ENCODE measurements at places on chromosomes 6 and 20.

GRCh38 chr6:33313105-33313708, 671 bp downstream of the TAPBP start:
- no peak for DNase-seq

- no peak for DNase-seq
Observed at GRCh38 chr6:117270055-117270842, 4.9 kb downstream of the VGLL2 start.

DNA sequence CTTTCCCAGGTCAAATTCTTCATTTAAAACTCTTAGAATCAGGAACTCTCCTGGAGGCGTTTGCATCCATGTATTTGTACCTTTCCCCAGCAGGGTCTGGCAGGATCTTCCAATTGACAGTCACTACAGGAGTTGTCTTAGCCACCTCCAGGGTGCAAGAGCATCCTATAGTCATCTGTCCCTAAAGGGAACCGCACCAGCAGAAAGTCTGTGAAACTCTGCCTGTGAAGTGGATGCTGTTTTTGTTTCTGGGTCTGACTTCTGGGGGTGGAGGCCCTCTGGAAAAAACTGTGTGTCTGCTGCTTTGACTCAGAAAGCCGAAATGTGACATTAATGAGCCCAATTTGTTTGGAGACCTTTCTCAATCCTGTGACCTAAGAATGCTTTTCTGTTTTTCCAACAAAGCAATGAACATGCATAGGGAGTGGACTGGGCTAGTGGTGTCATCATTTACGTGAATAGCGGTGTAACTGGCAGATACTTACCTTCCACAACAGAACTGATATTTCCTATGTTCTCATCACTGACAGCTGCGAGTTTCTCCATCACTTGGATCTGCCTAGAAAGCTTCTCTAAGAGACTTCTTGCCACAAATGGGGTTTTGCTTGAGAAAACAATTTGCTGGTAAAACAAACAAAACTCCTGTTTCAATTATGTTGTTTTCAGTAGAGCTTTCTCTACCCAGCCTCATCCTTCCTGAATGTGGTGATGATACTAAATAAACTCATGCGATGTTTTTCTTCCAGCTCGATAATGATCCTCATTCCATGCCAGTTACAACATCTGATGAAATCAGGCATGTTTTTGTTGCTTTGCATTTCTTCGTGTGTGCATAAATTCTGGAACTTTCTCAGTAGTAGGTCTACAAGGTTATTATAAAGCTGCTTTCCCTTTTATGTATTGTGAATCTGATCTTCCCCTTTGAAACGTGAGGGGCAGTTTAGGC, 33.3 kb upstream of the ARMH2 start:
- no peak for DNase-seq

DNA sequence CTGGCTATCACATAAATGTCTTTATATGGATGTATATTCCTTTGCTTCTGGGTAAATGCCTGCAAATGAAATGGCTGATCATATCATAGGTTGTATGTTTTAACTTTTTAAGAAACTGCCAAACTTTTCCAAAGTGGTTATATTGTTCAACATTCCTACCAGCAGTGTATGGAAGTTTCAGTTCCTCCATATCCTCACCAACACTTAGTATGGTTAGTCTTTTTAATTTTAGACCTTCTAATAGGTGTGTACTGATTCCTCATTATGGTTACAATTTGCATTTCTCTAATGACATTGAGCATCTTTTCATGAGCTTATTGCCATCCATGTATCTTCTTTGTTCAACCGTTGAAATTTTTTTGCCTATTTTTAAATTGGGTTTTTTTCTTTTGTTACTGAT, 155.4 kb downstream of the ZFAND3 start:
- no peak for DNase-seq

- DNase-seq = no peak
Observed at GRCh38 chr20:61735503-61735785, 330.2 kb downstream of the TAF4 start.

DNA sequence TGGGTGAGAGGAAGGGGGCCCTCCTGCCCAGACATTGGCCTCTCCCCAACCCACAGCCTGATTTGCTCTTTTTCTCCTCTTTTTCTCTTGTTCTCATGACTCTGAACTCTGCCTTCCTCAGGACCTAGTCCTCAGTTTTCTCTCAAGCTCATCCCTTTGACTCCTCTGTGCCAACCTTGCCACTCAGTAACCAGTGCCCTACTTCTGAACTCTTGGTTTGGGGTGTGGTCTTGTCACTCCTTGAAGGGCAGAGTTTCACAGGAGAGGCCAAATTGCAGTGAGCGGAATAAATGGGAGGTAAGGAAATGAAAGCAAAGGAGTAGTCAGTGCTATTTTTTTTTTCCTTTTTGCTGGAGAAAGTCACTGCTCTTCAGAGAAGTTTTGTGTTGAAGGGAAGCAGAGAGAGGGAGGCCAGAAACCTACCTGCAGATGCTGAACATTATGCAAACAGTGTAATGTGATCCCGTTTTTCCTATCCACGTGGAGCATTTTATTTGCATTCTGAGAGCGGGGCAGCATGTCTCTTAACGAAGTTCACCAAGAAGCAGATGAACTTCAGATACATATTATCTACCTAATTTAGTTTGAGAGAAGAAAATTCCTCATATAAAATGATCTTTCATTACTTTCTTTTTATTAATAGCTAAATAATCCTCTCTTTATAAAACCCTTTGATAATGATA, 26.9 kb downstream of the CFAP61 start:
- DNase-seq = no peak

GRCh38 chr20:45309075-45309474, 976 bp upstream of the MATN4 start:
- DNase-seq = no peak

DNA sequence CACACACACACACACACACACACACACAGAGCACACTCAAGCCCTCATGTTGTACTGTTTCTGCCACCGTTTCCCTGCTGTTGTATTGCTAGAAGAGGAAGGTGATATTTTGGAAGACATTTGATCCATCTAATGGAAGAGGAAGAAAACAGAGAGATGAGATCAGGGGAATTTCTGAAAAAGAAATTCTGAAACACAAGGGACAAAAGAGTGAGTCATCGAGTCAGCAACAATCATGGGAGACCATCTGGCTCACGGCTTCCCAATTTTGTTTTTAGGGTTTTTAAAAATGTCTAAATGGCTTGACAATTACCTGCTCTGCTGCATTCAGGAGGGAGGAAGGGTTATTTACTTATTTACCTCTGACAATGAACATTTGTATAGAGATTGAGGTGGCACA, 22.0 kb downstream of the SOX4 start:
- no peak for DNase-seq

GRCh38 chr6:131646249-131646670, 9.2 kb downstream of the ENPP3 start:
- DNase-seq = no peak

DNA sequence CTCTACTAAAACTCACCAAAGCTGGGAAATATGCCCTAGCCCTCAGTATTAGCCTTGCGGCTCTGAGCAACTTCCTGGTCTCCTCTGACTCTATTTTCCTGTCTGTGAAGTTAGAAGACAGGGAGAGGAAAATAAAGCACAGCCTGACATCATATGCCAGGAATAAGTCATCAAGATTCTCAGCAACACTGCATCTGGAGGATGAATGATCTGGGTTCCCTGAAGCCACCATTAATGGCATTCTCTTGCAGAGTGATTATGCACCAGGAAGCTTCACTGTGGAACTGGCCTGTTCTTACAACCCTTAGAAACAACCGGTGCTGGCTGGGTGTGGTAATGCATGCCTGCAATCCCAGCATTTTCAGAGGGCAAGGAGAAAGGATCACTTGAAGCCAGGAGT, 12.4 kb downstream of the ADGRF5 start:
- no peak for DNase-seq

- no peak for DNase-seq
Observed at GRCh38 chr6:44071670-44072451, 55.4 kb downstream of the MRPL14 start.

GRCh38 chr20:8587810-8588209, 455.7 kb downstream of the PLCB1 start:
- no peak for DNase-seq

DNA sequence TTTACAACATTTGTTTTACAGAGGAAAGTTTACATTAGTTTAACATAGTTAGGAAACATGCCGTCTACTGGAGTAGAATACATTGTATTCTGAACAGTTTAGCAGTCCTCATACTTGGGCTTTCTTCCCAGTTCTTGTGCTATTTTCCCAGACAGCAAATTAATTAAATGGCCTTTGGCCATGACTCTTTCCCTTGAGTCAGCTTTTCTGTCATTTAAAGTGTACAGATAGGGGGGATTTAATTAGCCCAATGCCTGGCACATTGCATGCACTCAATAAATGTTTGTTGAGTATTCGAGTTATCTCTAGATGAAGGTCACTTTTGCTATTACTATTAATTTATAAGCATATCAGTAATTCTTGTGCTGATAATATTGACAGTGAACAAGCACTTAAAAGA, 1.6 kb downstream of the TMEM244 start:
- no peak for DNase-seq

- DNase-seq = no peak
Observed at GRCh38 chr6:110387986-110388385, 27.4 kb downstream of the DDO start.

- no peak for DNase-seq
Observed at GRCh38 chr6:818196-818595, 125.3 kb upstream of the EXOC2 start.

GRCh38 chr6:11126876-11127275, 15.4 kb upstream of the ERVFRD-1 start:
- DNase-seq = no peak

DNA sequence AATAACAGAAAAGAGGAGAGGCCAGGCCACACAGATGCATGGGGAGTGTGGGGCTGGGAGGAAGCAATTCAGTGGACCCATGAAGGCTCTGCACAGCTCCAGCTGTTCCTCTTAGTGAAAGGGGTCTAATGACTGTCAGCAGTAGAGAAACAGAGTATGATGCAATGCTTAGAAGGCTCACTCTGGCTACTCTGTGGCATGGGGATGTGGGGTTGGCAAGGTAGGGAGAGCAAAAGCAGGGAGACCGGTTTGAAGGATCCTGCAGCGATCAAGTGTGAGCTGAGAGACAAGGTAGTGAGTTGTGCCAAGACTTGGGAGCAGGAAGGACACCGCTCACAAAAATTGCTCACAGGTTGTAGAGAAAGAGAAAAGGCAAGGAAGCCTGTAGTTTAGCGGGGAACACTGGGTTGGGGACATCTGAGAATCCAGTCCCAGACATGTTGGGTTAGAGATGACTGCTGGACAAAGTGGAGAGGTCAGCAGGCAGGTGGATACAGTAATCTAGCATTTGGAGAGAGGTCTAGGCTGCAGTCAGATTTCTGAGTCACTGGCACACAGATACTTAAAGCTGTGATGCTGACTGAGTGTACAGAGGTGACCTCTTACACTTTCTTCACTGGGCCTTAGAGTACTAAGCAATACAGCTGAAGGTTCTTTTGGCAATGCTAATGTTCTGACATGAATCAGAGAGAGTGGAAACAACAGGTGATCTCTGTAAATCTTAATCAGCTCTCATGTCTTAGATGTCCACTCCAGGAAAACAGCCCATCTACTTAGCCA, 27.1 kb downstream of the NAPB start:
- DNase-seq = no peak

GRCh38 chr20:23438661-23439060, 824 bp upstream of the CSTL1 start:
- DNase-seq = no peak

DNA sequence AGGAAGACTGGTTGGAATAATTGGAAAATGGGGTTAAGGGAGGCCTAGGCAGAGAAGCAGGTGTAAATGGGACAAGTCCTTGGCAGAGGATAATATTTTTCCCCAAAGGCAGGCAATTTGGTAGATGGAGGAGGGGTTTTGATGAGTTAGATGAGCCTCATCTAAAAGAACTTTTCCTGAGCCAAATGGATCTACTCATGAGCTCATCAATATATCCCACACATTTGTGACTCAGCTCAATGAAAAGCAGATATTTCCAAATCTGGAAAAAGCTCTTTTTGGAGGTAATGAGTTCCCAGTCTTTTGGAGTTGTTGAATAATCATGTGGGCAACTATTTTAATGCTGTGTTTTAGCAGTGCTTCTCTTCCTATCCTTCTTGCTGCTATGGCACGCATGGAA, 685.5 kb upstream of the CITED2 start:
- DNase-seq = no peak

- DNase-seq = no peak
Observed at GRCh38 chr6:38974389-38975151, 74.0 kb upstream of the GLP1R start.

- DNase-seq = no peak
Observed at GRCh38 chr6:49826743-49827406, 39.5 kb downstream of the CRISP1 start.

DNA sequence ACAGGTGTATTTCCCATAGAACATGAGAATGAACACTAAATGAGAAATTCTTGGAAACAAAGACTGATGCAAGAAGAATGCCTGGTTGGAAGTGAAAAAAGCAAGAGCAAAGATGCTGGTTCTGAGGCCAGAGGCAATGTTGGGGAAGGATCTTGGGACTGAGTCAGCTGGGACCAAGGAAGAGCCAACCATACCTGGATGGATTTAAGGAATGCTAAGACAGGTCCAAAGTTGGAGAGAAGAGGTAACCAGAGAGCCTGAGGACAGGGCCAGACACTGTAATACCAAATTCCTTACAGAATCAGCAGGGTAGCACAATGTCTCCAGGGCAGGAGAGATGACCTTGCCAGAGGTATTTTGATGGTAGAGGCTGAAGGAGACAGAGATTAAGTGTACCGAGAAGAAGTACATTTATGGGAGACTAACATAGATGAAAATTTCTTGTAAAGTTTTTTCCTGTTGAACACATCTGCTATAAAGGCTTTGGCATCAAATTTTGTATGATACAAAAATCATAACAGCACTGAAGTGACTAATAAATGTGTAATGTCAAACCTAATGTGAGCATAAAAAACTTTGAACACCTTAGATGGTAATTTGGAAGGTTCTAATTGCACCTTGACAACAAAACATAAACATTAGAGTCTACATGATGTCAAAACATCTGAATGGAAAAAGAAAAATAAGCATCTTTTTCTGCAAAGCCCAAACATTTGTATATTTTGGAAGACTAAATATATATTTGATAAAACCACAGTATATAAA, 221.7 kb upstream of the MARCKS start:
- DNase-seq = no peak

DNA sequence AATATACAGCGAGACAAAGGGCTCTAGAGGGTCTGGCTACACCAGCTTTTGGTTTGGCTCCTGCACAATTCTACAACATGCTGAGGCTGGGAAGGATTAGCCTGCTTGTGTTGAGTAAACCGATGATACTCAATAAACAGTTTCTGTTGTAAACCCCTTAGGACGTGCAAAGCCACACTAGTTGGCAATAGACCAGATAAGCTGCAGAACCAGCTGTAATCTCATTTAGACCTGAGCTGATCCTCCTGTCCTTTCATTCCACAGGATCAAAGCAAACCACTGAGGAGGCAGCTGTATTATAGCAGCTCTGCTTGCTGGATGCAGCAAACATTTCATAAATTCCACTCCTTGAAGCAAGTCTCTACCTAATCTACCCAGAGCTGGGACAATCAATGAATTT, 79.7 kb downstream of the MMS22L start:
- DNase-seq = no peak

DNA sequence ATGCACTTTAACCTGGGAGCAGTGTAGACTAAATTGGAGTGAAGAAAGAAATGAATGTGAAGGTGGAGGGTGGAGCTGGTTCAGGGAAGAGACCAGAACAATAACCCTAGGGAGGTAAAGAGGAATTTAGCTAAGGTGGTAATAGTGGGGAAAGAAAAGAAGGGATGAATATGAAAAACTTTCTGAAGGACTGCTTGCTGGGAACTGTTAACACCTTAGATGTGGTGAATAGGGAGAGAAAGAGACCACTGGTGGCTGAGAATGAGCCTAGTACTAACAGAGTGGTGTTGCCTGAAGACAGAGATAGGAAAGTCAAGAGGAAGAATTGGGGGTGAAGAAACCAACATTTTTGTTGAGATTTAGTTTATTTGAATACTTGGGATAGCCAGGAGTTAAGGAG, 78.4 kb upstream of the HS3ST5 start:
- DNase-seq = no peak
